ENCODE measurements at places on chromosomes 5 and 9.

GRCh38 chr5:170434966-170435605 is 45.9 kb upstream of the KCNMB1 start:
- DNase-seq: peak; percentile 42

DNA sequence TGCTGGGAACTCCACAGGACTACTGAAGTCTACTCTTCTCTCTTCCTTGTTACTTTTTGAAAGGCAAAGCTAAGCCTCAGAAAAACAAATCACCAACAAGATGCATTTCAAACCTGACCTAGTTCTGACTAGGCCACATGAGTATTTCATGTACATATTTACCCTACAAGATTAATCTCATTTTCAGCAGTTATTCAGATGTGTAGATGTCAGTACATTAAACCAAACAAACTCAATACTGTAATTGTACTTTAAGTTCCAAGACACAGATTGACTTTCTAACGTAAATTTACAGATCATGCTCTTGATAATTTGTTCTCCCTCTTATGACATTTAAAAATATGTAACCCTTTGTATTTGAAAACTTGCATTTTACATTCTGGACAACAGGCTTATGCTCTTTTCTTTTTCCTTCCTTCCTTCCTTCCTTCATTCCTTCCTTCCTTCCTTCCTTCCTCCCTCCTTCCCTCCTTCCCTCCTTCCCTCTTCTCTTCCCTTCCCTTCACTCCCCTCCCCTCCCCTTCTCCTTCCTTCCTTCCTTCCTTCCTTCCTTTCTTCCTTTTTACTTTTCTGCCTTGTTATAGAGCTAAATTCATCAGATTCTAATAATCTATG is 1653.4 kb downstream of the EFNA5 start:
- no peak for DNase-seq

- no peak for DNase-seq
These were observed 164.0 kb upstream of the RAD23B start for GRCh38 chr9:107118863-107119624.

- no peak for DNase-seq
These were observed 145.4 kb downstream of the BNC2 start for GRCh38 chr9:16725066-16725465.

DNA sequence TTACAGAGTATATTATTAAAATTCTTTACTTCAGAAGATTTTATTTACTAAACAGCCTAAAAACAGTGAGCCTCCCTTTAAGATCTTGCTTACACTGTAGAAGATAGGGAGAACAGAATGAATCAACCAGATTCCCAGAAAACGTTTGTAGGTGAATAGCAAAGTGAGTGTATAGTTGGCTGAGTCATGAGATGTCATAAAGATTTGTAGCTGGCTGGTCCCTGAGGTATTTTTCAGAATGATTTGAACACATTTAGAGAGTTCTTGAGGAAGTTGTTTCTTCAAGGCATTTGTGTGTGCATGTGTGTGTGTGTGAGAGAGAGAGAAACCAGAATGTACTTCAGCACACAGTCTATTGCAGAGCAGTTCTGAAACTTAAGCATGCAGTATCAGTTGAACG is 159.4 kb upstream of the PRR16 start:
- peak; percentile 95 for DNase-seq

GRCh38 chr9:137049544-137050449 is 3.8 kb upstream of the NPDC1 start:
- DNase-seq: peak; percentile 15

- DNase-seq: peak; percentile 91
These were observed 36.4 kb upstream of the GAS1 start for GRCh38 chr9:86983620-86984259.

GRCh38 chr9:134539586-134540194 is 101.9 kb upstream of the COL5A1 start:
- DNase-seq: no peak

GRCh38 chr5:139079991-139080610 is 118.1 kb downstream of the SIL1 start:
- no peak for DNase-seq

DNA sequence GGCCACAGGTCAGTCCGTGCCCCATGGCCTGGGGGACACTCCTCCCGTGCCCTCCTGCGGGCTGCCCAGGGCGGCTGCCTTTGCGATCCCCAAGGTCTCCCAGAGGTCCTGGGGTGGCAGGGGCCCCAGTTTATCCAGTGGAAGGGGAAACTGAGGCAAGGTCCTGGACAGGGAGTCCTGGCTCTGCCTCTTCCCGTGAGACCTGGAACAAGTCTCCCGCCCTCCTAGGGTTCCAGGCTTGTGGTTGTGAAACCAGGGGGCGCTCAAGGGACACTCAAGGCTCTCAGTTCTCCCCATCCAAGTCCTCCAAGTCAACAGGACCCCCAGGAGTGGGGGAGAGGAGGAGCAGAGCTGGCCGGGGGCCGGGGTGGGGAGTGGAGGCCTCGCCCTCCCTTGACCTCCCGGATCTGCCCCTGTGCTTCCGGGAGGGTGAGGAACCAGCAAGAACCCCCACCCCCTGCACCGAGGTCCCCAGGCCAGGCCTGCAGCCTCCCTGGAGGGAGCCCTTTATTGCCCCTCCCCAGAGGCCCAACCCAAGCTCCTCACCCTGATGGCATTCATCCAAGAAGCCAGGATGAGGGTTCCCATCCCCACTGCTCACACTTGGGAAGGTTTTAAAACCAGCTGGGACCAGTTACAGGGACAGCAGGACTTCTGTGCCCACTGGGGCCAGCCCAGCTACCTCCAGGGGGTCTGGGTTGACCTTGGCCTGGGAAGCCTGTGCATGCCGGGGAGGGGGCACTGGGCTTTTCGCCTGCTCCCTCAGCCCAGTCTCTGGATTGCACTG is 24.7 kb upstream of the TMEM250 start:
- no peak for DNase-seq

- no peak for DNase-seq
These were observed 713.9 kb downstream of the EFNA5 start for GRCh38 chr5:106956886-106957285.

Measured in fibroblast of skin of abdomen (primary cell).